ENCODE measurements at places on chromosomes 3 and 15.

GRCh38 chr15:68054628-68055223 is 611 bp downstream of the PIAS1 start:
- DNase-seq, result peak; percentile 74

- DNase-seq, result no peak
Measured at GRCh38 chr15:48547286-48547685, 98.2 kb downstream of the FBN1 start.

GRCh38 chr3:187615630-187616029 is 54.6 kb downstream of the SST start:
- DNase-seq, result no peak

DNA sequence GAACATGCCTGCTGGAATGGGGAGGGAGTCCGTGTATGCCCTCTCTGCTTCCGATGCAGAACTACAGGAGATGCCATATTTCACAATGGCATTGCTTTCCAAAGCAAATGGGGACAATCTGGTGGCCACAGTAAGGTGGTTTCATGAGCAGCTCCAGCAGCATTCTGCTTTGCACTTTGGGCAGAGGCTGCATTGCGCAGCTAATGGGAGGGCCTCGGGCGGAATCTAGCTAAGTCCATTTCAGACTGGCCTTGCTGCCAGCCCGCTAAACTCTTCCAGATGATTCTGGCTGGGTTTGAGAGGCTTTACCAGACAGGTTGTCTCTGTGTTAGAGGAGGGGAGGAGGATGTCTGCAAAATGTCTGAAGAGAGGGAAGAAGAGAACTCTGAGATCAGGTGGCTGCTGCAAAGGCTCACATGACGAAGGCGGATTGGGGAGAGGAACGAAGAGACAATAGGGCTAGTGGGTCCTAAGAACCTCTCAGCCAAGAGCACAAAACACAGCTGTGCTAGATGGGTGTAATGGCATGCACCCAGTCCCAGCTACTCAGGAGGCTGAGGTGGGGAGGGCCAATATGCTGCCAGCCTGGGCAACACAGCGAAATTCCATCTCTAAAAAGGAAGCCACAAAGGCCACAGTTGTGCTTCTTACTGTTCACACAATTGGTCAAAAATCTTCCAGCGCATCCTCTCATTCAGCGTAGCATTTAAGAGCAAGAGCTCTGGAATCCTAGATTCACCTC is 63.7 kb downstream of the BDH1 start:
- no peak for DNase-seq

DNA sequence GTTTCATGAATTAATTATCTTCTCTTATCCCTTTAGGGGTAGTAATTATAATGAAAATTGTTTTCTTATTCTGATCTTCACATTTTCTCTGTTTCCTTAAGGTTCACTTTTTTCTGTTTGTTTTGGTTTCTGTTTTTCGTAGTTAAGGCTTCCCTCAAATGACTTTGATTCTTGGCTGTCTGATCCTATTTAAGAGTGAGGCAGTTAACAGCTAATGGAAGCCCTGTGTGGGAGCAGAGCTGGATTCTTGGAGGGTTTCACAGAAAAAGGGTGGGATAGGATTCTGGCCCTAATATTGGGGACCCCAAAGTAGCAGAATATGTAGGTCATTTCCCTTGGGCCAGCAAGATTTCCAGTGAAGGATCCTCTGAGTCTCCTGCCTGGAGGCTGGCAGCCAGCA is 6.8 kb upstream of the AMOTL2 start:
- DNase-seq, result no peak

DNA sequence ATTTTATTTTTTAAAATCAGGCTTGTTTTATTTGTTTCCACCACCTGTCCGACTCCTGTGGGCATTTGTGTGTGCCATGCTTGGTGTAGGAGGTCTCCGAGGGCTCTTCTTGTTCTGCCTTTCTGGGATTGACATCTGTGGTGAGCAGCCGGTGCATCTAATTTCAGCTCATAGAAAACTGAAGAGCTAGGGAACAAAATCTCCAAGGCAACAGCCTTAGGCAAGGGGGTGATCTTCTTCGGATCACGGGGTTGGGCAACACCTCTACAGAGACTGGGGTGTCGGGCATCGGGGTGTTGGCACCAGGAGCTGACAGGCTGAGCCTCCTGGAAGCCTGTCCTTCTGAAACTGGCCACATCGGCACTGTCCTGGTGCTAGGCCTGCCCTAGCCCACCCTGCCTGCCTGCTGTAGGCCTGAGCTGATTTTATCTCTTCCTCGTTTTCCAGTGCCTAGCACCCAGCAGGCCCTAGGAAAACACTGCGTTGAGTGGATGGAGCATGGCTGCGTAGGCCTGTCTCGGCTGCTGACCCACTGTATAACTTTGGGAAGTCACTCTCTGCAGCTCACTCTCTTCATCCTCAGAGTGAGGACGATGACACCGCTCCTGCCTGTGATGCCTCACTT is 10.3 kb downstream of the CHCHD6 start:
- no peak for DNase-seq

DNA sequence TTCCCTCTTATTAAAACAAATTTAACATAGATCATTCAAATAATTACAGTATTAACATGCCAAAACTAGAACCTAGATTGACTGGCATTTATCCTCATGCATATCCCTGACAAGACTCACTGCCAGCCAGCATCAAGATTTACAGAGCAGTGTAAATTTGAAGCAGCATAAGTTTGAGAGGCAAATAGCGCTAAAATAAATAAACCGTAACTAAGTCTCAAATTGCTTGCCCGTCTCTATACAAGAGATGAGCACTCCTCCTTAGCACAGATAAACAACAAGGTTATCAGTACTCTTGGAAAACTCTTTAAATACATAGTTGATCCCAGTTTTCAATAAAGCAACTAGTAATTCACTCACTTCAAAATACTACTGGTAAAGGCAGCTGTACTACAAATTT is 29.6 kb downstream of the MSL2 start:
- no peak for DNase-seq

GRCh38 chr15:78565097-78565950 is at the start of gene CHRNA5:
Gene CHRNA5 (plus strand): TSS chr15:78565520. CDS start chr15:78565720, 200 bp downstream.
- DNase-seq, result peak; percentile 92

- no peak for DNase-seq
Measured at GRCh38 chr3:193620057-193620456, 27.0 kb downstream of the OPA1 start.

DNA sequence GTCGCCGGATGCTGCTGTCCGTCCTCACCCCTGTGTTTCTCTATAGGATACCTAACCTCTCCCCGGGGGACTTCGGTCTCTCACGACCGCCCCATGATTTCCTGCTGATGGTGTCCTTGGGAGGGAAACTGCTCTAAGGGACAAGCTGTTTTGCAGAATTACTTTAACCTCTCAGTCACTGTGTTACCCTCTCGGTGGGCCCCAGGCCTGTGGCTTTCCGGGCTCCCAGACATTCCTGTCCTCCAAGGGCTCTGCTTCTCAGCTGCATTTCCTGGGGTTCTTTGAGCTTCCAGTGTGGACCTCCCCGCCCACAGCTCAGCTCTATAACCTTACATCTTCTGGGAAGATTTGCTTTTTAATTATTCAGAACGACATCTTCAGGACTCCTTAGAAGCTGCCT is 40.9 kb downstream of the CHST2 start:
- DNase-seq, result no peak

DNA sequence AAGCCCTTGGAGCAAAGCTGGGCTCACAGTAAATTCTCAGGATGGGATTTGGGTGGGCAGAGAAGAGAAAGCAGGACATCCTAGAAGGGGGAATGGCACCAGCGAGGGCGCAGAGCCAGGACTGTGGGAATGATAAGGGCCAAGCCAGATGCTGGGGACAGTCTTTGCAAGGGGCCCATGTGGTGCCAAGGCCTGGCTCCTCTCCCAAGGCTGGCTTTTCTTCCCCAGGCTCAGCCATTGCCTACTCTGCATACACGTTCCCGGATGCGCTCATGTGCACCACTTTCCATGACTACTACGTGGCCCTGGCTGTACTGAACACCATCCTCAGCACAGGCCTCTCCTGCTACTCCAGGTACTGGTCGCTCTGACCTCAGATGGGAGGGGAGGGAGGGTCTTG is 24.7 kb upstream of the KIF23 start:
- no peak for DNase-seq

DNA sequence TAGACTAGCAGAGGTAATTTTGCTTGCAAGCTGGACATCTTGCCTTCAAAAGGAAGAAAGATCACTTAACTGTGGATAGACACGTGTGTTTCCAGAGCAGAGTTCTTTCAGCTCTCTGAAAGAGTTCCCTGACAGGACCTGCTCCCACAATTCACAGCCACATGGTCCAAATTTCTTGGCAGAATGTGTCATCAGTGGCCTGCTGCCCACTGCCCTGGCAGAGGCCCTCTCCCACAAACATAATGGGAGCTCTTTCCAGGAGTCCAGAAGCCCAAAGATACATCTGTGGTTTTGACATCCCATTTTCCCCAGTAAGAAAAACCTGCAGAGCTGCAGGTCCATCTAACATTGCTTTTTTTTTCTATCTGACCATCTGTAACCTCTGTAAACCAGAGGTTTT is 48.3 kb downstream of the SERPINI1 start:
- peak; percentile 46 for DNase-seq

DNA sequence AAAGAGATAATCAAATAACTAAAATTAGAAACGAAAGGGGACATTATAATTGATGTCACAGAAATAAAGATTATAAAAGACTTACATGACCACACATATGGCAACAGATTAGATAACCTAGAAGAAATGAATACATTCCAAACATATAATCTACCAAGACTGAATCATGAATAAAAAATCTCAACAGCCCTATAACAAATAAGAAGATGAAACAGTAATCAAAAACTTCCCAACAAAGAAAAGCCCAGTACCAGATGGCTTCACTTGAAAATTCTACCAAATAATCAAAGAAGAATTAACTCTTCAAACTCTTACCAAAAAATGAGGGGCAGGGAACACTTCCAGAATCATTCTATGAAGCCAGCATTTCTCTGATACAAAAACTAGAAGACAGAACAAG is 11.8 kb downstream of the TOP2B start:
- DNase-seq, result no peak

DNA sequence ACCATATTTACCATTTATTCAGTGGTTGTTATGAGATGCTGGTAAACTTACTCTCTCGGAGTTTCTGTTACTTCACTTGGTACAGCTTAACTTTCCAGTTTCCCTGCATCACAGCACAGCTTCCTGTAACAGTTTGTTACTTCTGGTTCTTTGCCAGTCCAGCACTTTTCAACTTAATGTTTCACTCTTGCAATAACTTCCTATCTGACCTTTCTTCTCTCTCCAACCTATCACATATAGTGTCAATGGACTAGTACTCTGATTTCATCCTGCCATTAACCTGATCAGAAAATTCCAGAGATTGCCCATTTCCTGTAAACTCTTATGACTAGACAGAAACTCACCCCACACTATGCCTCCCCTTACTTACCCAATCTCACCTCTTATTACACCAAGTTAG is 3.9 kb upstream of the ATP11B start:
- DNase-seq, result no peak

DNA sequence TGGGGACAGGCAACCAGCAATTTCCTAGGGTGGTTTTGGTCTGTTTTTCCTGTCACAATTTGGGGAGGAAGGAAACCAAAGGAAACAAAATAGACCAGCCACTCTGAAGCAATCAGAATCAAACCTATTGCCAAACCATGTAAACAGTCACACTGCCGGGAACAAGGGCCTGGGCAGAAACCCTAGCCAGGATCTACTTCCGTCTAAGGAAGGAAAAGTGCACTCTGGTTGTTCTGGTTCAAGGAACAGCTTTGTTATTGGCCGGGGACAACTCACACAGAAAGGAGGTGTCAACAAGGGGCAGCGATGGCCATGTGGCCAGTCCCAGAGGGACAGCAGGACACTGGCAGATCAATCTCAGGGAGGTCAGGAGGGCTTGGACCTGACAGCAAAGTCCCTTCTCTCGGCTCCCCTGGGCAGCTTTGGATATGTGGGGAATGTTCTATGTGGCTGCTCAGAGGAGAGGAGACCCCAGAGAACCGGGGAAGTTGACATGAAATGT is 17.5 kb upstream of the RAD18 start:
- DNase-seq, result no peak

DNA sequence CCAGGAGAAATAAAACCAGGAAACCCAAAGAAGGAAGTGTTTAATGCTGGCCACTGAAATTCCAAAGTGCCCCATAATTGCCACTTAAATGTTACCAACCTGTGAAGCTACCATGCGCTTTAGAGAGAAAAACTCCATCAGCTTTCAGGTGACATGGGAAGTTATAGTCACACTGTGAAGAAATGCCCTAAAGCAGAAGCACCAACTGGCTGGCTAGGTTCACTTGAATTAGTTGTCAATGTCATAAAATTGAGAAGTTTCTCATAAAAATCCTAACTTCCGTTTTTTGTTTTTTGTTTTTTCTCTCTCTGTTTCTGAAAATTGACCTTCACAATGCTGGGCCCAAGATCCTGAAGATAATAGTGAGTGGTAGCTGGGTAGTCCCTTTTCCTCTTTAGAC is 167.9 kb upstream of the CTNNB1 start:
- no peak for DNase-seq

- DNase-seq, result no peak
Measured at GRCh38 chr3:181717549-181718171, 5.9 kb downstream of the SOX2 start.

- no peak for DNase-seq
Measured at GRCh38 chr3:113094337-113095221, 103.8 kb downstream of the GTPBP8 start.

- no peak for DNase-seq
Measured at GRCh38 chr3:147941969-147942368, 532.8 kb downstream of the ZIC1 start.

Measured in Right ventricle myocardium superior (tissue), 1 donor.